Stimulated activated CD8-positive, alpha-beta memory T cell treated with anti-CD3 and anti-CD28 coated beads, Interleukin-2, amount 100 ng/mL, for 48 hours (primary cell): ENCODE measurements at places on chromosomes 2 and 18.
A peak's percentile ranks its signal among the peaks of the same experiment; 100 is the strongest.

- DNase-seq: no peak
These were observed 187.4 kb upstream of the SLC8A1 start for GRCh38 chr2:40639320-40639719.

DNA sequence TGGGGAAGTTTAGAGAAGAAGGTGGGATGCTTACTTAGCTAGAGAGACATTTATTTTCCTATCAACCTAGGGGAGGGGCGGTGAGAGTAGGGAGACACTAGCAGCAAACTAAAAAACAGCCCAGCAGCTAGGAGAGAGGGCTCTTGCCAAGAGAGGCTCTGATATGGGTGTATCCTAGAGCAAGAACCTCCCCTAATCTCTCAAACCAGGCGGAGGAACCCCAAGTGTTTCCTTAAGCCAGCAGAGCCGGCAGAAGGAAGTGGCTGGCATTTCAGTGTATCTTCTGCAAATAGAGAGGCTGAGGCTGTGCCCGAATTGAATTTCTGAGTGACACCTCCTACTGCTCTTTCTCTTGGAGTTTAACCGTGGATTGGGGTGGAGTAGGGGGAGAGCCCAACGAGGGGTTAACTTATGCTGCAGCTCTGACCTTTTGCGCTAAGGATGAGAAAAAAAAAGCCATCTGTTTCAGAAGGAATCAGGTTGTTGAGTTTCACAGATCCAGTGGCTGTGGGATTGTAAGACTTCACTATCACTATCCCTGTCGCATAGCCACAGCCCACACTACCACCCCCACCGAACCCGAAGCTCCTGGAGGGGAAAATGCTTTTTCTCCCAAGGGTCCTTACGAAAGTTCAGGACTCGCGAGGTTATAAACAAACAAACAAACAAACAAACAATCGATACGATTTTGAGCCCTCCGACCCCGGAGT, 1.4 kb downstream of the ST8SIA5 start:
- no peak for DNase-seq

GRCh38 chr2:46711156-46711555, 204.4 kb downstream of the MCFD2 start:
- DNase-seq: no peak

DNA sequence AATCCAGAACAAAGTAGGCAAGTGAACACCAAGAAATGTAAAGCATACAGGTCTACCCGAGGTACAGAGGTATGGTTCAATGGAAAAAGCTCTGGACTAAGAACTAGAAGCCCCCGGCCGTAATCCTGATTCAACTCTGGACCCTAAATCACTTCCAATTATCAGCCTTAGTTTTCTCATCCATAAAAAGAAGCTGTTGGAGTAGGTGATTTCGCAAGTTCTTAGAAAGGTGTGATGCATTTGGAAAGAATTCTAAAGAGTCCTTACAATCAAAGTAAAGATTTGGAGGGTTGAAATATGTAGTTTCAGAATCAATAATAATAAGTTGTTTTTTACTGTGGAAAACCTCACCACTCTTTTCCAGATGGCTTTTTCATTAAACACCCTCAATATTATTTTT, 622.1 kb upstream of the ID2 start:
- DNase-seq: no peak

DNA sequence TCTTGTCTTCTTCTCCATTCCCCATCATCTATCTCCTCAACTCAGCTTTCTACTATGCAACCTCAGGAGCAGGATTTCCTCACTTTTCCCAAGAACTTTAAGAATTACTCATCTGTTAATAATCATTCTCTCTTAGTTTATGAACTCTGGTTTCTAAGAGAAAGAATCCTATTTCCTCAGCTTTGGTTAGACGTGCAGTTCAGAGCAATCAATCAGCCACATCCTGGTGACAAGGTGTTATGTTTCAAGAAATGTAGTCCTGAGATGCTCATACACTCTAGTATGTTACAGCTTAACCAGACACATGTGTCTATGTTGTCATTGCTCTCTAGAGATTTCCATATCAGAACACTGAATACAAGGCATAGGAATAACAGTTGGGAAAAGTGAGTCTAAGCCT, 277.9 kb downstream of the MBD2 start:
- no peak for DNase-seq

GRCh38 chr18:50465211-50466153, 90.6 kb downstream of the SKA1 start:
- no peak for DNase-seq

DNA sequence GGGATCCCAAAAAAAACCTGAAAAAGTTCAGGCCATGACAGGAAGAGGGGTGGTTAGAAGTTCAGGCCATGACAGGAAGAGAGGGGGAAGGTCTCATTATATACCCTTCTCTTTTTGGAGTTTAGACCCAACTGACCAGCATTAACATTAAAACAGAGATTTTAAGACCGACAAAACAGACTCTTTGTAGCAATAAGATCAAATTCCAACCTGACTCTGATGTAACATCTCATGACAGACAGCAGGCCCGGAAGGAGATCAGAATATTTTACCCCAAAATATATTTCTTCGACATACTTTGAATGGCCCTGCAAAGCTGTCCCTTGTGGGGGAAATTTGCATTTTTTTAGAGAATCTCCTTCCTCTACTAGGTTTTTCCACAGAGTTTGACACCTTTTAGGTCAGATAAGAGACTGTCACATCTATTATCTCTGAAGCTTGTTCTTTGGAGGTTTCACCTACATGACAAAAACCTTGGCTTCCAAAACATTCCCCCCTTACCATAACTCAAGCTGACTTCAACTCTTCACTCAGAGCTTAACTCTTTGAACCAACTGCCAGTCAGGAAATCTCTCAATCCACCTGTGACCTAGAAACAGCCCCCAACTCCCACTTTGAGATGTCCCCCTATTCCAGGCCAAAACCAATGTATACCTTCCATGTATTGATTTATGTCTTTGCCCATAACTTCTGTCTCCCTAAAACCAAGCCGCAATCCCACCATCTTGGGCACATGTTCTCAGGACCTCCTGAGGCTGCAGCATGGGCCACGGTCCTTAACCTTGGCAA, 51.0 kb upstream of the B3GNT2 start:
- no peak for DNase-seq

GRCh38 chr2:121287956-121288355, 3.0 kb upstream of the TFCP2L1 start:
- DNase-seq: no peak

- DNase-seq: no peak
These were observed 1.2 kb downstream of the SATB2 start for GRCh38 chr2:199456383-199457146.

GRCh38 chr2:134502104-134502503, 216.7 kb downstream of the TMEM163 start:
- DNase-seq: no peak

DNA sequence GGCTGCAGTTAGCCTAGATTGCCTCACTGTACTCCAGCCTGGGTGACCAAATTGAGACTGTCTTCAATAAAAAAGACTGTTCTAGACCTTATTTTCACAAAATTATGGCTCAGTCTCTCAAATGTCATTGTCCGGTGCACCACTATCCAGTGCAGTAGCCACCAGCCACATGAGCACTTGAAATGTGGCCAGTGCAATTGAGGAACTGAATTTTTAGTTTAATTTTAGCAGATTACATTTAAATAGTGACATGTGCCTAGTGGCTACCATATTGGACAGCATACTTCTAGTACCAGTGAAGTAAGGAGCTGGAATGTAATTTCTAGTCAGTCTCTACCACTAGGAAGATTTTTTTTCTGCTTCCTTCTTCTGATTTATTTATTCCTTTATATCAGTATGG, 39.4 kb downstream of the KCMF1 start:
- DNase-seq: no peak

GRCh38 chr2:105005181-105005951, 32.5 kb upstream of the MRPS9 start:
- DNase-seq: no peak

GRCh38 chr2:69089998-69090397, 77.0 kb downstream of the ANTXR1 start:
- DNase-seq: no peak

GRCh38 chr18:51543658-51544155, 346.2 kb upstream of the MEX3C start:
- no peak for DNase-seq

DNA sequence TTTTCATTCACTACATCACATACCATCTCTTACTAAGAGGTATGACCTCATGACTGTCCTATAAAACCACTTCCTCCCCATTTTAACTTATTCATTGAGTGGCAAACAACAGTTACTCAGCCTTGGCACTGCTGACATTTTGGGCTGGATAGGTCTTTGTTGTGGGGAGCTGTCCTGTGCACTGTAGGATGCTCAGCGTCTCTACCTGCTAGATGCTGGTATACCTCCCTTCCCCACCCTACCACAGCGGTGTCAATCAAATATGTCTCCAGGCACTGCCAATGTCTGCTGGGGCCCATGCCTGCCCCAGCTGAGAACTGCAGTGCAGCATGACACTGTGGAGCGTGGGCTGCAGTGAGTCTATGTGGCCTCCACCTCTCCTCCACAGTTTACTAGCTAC, 76.3 kb upstream of the MGAT4A start:
- no peak for DNase-seq

- DNase-seq: no peak
These were observed 38.3 kb downstream of the DSEL start for GRCh38 chr18:67478249-67478648.

GRCh38 chr18:47680488-47680887, 250.0 kb downstream of the SMAD2 start:
- DNase-seq: no peak

DNA sequence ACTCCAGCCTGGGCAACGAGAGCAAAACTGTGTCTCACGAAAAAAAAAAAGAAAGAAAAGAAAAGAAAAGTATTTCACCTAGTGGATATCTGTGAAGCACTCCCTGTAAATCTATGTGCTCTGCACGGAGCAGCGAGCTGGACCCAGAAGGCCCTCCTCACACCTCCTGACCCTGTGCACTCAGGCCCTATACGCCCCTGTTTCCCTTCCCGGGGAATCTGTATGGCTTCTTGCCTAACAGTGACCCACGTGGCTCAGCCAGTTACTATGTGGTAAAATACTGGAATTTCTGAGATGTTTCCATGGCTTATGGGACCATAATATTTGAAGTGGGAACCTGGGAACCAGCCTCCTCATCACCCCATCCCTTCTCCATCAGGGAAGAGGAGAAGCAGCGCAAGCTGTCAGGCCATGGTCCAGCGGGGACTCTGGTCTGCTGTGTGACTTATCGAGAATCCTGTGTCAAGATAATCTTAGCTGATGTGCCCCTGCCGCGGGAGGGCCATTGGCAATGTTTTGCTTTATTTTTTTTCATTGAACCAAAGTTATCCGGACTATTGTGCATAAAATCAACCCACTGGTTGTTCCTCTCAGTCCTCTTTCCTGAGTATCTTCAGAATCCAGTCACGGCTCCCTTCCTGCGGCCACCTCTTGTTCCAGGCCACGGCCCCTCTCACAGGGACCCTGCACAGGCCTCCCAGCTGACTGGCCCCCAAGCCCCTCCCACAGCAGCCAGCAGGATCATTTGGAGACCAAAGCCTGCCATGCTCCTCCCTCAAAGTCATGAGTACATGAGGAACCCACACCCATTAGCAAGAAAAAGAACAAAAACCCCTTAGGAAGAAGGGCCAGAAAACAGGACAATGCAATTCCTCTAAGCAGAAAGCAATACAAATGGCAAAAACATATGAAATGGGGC, 30.6 kb downstream of the SDC1 start:
- no peak for DNase-seq

GRCh38 chr18:61400016-61400635, 66.9 kb downstream of the CDH20 start:
- no peak for DNase-seq

DNA sequence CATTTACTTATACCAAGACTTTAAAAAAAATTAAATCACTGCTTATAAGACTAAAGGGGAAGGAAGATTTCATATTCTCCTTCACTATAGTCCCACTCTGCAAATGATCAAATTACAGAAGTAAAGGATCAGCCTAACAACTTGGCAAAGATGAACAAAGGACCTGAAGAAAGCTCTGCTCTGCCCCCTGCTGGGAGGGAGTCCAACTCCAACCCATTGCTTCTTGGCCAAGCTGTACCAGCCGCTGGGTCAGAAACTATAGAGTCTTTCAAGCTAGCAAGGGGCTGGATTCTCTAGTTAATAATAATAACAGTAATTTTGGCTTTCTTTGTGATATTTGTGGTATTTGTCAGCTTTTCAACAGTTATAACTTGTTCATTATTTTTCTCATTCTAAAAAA, 927.0 kb upstream of the CRIM1 start:
- peak; percentile 7 for DNase-seq

DNA sequence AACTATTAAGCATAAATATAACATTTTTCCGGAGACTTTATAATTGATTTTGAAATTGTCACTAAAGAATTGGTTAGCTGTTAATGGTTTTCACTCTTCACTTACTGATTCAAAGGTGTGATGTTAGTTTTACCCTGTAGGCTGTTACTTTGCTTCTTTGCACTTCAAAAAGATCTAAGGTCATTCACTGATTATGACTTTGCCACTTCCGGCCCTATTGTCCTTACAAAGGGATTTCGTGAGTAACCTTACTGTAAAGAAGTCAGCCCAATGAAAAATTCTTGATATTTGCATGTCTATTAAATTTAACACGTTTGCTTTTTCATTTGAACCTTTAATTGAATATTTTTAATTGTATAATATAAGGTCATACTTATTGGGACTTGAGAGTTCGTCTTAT, 61.4 kb downstream of the GREB1L start:
- DNase-seq: no peak

GRCh38 chr2:178194600-178195389, 483 bp downstream of the OSBPL6 start:
- no peak for DNase-seq
